ENCODE measurements at places on chromosomes 6 and 20. TPM values are rescaled to one million over a fixed set of nuclear protein-coding genes. Genes with fewer than 3 reads are reported as not detected.

LHFPL5 gene
- not detected for total RNA-seq

ZC2HC1B gene
- total RNA-seq, result 2.0 TPM

WFDC5 gene
- total RNA-seq, result 2.3 TPM

SNAP25 gene
- total RNA-seq, result 10.0 TPM

SUN5 gene
- total RNA-seq, result 4.7 TPM

FAM184A gene
- total RNA-seq, result 3.6 TPM

UBE2C gene
- 10.9 TPM for total RNA-seq

DNA sequence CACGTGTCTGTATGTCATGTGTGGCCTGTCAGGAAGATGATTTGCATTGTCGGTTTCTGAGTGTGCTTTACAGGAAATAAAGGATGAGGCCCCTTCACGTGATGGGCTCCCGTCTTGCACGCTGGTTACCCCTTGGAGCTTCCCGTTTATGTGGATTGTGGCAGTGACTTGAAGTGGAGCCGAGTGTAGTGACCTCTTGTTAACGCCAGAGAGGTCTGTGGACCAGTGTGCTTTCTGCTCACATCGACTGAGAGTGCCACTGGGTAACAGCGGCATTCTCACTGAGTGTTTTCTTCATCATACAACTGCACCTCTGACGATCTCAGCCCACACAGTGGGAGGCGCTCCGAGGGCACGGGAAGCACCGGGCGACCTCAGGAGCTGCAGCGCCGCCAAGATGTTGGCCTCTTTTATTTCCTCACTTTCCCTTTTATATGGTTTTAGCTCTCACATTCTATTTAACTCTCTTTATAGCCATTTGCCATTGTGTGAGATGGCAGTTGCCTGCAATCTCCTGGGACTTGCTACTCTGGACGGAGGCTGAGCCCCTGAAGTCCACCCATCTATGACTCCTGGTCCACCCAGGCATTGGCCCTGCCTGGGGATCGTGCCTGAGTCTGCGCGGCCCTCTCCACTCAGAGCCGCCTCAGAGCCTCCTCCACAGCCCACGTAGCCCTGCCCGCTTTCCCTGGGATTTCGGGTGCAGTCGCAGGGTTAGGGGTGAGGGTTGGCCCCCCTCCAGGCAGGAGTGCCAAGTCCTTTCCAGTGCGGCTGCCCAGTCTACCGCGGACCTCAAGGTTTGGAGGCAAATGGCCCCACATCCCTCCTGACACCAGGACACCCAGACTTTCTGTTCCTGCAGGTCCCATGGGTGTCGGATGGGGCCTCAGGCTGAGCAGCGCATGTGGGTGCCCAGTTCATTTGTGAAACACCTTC is 238.9 kb downstream of the ERMARD start:
- H3K4me1 ChIP-seq, result no peaks in the 10 kb centered on the region
- H3K27ac ChIP-seq, result no peak overlapping the region
- no peaks in the 10 kb centered on the region for H3K36me3 ChIP-seq
- DNase-seq, result no peak

GRCh38 chr6:80769106-80769505 is 662.6 kb downstream of the BCKDHB start:
- H3K36me3 ChIP-seq, result no peaks in the 10 kb centered on the region
- no peak overlapping the region for H3K27ac ChIP-seq
- no peaks in the 10 kb centered on the region for H3K27me3 ChIP-seq
- no peak for DNase-seq

DNA sequence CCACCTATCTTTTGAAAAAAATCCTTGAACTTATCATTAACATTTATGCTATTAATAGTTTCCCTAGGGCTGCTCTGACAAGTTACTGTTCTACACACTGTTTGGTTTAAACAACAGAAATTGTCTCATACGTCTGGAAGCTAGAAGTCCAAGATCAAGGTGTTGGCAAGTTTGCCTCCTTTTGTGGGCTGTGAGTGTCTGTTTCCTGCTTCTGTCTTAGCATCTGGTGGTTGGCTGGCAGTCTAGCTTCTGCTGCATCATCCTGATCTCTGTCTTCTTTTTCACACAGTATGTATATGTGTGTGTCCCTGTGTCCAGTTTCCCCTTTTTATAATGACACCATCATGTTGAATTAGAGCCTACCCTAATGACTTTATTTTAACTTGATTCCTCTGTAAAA is 154.8 kb downstream of the RPS12 start:
- no peaks in the 10 kb centered on the region for H3K4me1 ChIP-seq
- H3K4me3 ChIP-seq, result no peak overlapping the region
- no peaks in the 10 kb centered on the region for H3K36me3 ChIP-seq
- no peak overlapping the region for H3K27ac ChIP-seq
- no peaks in the 10 kb centered on the region for H3K27me3 ChIP-seq

- H3K27me3 ChIP-seq, result no peaks in the 10 kb centered on the region
- H3K4me1 ChIP-seq, result no peaks in the 10 kb centered on the region
- H3K4me3 ChIP-seq, result no peak overlapping the region
- DNase-seq, result no peak
- no peak overlapping the region for H3K27ac ChIP-seq
- H3K36me3 ChIP-seq, result no peaks in the 10 kb centered on the region
Observed at GRCh38 chr6:123520217-123520616, 116.5 kb downstream of the TRDN start.

GRCh38 chr20:9258901-9259300 is 190.0 kb downstream of the PLCB4 start:
- H3K27me3 ChIP-seq, result no peaks in the 10 kb centered on the region
- no peaks in the 10 kb centered on the region for H3K36me3 ChIP-seq
- H3K4me1 ChIP-seq, result no peaks in the 10 kb centered on the region
- DNase-seq, result no peak
- no peak overlapping the region for H3K4me3 ChIP-seq
- H3K27ac ChIP-seq, result no peak overlapping the region

- no peak overlapping the region for H3K27ac ChIP-seq
- no peak overlapping the region for H3K4me3 ChIP-seq
- H3K36me3 ChIP-seq, result no peaks in the 10 kb centered on the region
- H3K4me1 ChIP-seq, result no peaks in the 10 kb centered on the region
- no peaks in the 10 kb centered on the region for H3K27me3 ChIP-seq
Observed at GRCh38 chr6:35311390-35312075, 13.9 kb downstream of the DEF6 start.

DNA sequence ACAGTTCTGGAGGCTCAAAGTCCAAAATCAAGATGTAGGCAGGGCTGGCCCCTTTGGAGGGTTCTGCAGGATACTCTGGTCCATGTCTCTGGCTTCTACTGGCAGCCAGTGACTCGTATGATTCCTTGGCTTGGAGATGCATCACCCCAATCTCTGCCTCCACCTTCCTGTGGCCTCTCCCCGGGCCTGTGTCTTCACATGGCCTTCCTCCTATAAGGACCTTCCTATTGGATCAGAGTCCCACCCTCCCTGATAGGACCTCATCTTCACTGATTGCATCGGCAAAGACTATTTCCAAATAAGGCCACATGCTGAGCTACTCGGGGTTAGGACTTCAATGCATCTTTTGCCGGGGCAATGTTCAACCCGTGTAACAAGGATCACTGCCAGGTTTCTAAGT is 509.0 kb downstream of the CD83 start:
- no peak overlapping the region for H3K27ac ChIP-seq
- peaks cover 3% of the 10 kb centered on the region for H3K4me1 ChIP-seq
- no peaks in the 10 kb centered on the region for H3K36me3 ChIP-seq

DNA sequence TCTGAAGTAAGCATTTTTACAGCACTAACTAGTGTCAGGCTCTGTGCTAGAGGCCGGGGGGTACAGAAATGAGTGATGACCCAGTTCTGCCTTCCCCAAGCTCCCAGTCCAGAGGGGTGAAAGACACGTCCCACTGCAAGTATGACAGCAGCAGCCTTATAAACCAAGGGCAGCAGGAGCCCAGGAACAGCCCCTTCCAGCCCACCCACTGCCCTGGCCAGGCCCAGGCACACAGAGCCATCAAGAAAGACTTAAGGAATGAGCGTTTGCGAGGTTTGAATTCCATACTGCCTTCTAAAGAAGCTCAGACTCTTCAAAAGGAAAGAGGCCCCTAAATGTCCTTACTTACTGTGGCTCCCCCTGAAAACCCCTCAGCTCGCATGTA is 10.0 kb downstream of the TRERF1 start:
- H3K4me1 ChIP-seq, result peaks cover 2% of the 10 kb centered on the region
- peak overlapping the region; percentile 67 for H3K27ac ChIP-seq
- H3K4me3 ChIP-seq, result no peak overlapping the region
- DNase-seq, result no peak
- no peaks in the 10 kb centered on the region for H3K36me3 ChIP-seq
- no peaks in the 10 kb centered on the region for H3K27me3 ChIP-seq

DNA sequence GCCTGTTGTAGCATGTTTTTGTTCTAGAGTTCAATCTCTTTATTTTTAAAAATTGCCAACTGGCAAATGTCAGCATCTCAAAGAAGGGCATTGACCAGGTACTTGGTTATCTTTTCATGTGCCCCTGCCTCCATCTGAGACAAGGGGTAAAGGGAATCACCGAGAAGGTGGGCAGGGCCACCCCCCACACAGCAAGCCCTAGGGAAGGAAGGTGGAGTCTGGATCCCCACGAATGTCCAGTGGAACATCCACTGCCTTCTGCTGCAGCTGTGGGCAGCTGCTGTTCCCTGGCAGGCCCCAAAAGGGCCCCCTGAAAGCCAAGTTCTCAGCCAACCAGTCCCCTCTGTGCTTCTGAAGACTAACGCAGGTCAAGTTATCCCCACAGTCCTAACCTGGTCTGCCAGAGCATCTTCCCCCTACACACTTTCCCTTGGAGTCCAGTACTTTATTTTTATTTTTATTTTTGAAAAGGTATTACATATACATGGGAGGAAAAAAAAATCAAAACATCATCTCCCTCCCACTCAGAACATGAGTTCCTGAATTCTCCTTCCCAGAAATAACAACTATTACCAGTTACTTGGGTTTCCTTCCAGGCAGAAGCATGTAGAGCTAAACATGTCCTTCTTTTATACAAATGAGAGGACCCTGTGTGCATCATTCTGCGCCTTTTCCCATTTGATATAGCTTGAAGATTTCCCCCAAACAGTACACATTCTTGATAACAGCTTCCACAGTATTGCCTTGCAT is 253.7 kb downstream of the MAFB start:
- H3K4me3 ChIP-seq, result no peak overlapping the region
- H3K27ac ChIP-seq, result no peak overlapping the region
- H3K27me3 ChIP-seq, result no peaks in the 10 kb centered on the region
- H3K36me3 ChIP-seq, result no peaks in the 10 kb centered on the region
- DNase-seq, result no peak

- H3K27ac ChIP-seq, result no peak overlapping the region
- no peaks in the 10 kb centered on the region for H3K36me3 ChIP-seq
- DNase-seq, result no peak
- no peak overlapping the region for H3K4me3 ChIP-seq
- H3K4me1 ChIP-seq, result peaks cover 7% of the 10 kb centered on the region
Observed at GRCh38 chr20:8150591-8150990, 18.5 kb downstream of the PLCB1 start.

DNA sequence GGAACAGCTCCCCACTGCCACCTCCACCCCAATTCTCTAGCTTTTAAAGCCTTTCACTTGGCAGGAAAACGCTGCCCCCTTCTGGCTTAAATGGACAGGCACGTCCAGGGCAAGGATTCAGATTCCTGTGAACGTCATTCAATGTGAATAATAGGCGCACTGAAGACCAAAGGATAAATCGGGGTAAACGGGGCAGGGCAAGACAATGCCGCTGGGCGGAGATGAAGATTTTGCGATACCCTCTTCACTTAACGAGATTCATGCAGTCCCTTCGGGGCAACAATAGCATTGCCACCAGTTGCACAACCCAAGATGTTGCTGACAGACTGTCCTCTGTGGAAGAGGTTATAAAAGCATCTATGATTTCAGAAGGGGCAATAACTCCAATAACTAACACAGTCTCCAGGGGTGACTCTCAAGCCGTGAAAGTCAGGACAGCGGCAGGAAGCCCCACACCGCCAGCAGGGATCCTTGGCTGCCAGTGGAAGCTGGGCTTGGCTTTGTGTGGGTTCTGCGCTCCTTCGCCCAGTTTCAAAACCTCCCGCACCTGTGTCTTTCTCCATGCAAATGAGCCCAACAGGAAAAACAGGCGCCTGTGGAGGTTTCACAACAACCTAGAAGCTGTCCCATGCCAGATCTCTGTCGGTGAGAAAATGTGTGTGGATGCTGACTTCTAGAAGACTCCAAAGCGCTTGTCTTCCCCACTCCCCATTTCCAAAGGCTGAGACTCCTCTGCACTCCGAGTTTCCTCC is 291.8 kb downstream of the BMP7 start:
- DNase-seq, result peak; percentile 67
- H3K27ac ChIP-seq, result no peak overlapping the region
- H3K27me3 ChIP-seq, result peaks cover 2% of the 10 kb centered on the region
- H3K4me3 ChIP-seq, result no peak overlapping the region
- no peaks in the 10 kb centered on the region for H3K4me1 ChIP-seq

GRCh38 chr6:26521600-26522391 is 16.4 kb upstream of the HMGN4 start:
- peak overlapping the region; percentile 94 for H3K27ac ChIP-seq
- no peaks in the 10 kb centered on the region for H3K27me3 ChIP-seq
- no peaks in the 10 kb centered on the region for H3K4me1 ChIP-seq

- H3K27me3 ChIP-seq, result no peaks in the 10 kb centered on the region
- no peaks in the 10 kb centered on the region for H3K4me1 ChIP-seq
- no peaks in the 10 kb centered on the region for H3K36me3 ChIP-seq
- H3K4me3 ChIP-seq, result no peak overlapping the region
- no peak for DNase-seq
- H3K27ac ChIP-seq, result no peak overlapping the region
Observed at GRCh38 chr6:169370666-169371343, 117.2 kb upstream of the THBS2 start.

GRCh38 chr20:401682-402495 is 6.2 kb upstream of the RBCK1 start:
- H3K27me3 ChIP-seq, result no peaks in the 10 kb centered on the region
- H3K27ac ChIP-seq, result no peak overlapping the region
- no peak for DNase-seq
- no peaks in the 10 kb centered on the region for H3K36me3 ChIP-seq
- no peaks in the 10 kb centered on the region for H3K4me1 ChIP-seq
- H3K4me3 ChIP-seq, result no peak overlapping the region

GRCh38 chr20:56841346-56841908 is 212.3 kb downstream of the TFAP2C start:
- H3K4me3 ChIP-seq, result no peak overlapping the region
- no peaks in the 10 kb centered on the region for H3K27me3 ChIP-seq
- H3K27ac ChIP-seq, result no peak overlapping the region
- H3K36me3 ChIP-seq, result no peaks in the 10 kb centered on the region

All from prostate gland (tissue), 2 donors.